Stimulated activated CD8-positive, alpha-beta memory T cell treated with anti-CD3 and anti-CD28 coated beads, Interleukin-4, amount 100 ng/mL, for 4 hours (primary cell): ENCODE measurements at places on chromosomes 3 and 15.

GRCh38 chr3:193342551-193342950 is 36.0 kb downstream of the ATP13A5 start:
- DNase-seq = no peak

GRCh38 chr3:119861681-119862080 is 79.8 kb downstream of the NR1I2 start:
- DNase-seq = no peak

- DNase-seq = no peak
Observed at GRCh38 chr3:138426211-138426610, 8.2 kb upstream of the ESYT3 start.

GRCh38 chr15:45637552-45638033 is 2.8 kb downstream of the SQOR start:
- peak; percentile 10 for DNase-seq

- peak; percentile 30 for DNase-seq
Observed at GRCh38 chr3:124688581-124689454, 41.4 kb upstream of the UMPS start.

- no peak for DNase-seq
Observed at GRCh38 chr3:47485812-47486211, 10.1 kb upstream of the SCAP start.

GRCh38 chr3:150972366-150973071 is at the start of gene CLRN1:
CLRN1 (minus strand) TSS chr3:150972727; CDS start chr3:150972708, 19 bp downstream.
- DNase-seq = no peak

DNA sequence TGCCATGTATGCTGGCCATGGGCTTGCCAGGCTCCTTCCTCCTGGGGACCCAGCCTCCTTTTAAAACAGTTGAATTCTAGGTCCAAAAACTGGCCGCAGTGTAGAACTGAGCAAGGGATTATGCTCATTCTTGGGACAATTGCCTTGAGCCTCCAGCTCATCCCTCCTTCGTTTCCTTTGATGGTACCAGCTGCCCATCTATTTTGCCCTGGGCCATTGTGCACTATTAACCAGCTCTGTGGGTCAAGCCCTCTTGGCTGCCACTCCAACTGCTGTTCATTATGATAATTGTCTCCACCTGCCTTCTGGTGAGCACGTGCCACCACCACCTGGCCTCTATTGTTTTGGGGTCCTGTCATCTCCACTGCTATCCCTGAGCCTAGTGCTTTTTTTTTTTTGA is 75.8 kb upstream of the SYN2 start:
- DNase-seq = no peak

DNA sequence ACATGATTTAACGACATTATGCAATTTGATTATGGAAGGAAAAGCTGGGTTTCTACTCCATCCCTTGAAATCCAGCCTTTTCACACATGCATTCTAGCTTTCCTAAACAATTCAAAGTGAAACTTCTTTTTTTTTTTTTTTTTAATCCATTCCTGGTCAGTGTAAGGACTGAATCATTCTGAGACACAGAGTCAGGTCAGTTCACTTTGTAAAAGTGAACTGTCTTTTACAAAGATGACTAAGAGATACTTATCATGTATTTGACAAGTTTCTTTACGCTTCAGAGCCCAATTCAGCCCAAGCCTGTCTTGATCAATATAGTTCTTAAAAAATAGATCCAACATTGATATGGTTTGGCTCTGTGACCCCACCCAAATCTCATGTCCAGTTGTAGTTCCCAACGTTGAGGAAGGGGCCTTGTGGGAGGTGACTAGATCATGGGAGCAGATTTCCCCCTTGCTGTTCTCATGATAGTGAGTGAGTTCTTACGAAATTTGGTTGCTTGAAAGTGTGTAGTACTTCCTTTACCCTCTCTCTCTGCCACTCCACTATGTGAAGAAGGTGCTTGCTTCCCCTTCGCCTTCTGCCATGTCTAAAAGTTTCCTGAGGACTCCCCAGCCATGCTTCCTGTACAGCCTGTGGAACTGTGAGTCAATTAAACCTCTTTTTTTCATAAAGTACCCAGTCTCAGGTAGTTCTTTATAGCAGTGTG is 345.6 kb upstream of the THBS1 start:
- no peak for DNase-seq

DNA sequence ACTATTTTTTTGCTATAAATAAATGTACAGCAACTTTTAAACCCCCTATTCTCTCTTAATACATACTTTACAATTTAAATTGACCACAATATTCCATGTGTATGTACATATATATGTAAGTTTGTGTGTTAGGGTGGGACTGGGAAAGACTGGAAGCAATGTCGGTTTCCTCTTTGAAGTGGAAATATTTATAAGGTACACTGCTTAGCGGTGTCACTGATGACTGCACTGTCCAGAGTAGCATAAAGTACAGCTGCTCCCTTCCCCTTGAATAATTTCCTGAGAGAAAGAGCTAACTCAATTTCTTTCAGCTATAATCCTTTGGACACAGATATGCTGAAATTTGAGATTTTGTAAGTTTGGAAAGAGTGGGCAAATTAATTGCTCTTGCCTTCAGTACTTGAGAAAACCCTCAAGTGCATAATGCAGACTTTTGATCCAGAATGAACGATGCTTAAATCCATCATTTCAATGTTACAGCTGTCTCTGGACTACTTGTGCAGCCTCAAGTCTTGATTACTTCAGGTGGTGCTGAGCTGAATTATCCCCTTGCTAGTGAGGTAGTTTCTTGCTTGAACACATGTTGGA is 267.0 kb upstream of the CFAP20DC start:
- no peak for DNase-seq

DNA sequence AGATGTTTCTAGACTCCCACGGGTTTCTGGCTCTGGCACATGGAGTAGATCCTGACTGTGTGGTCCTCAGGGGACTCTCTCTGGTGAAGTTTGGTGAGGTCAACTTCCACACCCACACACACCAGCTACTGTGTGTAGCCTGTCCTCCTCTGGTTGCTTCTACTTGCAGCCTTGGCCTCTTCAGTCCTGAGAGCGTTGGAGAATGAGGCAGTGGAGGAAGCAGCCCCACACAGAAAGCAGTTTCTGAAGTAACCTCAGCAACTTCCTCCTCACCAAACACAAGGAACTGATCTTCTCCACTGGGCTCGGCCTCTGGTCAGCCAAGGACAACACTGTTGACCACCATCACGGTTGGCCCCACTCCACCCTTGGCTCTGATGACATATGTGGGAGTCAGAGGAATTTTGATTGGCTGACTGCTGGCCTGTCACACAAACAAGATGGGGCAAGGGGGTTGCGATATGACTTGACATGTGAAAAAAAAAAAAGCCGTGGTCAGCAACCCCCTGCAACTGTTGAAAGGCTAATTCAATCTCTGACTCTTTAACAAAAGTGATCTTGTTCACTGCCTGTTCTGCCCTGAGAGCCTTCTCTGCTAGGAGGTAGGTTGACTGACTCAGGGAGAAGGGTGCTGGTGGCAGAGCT is 19.6 kb downstream of the CD86 start:
- DNase-seq = no peak

DNA sequence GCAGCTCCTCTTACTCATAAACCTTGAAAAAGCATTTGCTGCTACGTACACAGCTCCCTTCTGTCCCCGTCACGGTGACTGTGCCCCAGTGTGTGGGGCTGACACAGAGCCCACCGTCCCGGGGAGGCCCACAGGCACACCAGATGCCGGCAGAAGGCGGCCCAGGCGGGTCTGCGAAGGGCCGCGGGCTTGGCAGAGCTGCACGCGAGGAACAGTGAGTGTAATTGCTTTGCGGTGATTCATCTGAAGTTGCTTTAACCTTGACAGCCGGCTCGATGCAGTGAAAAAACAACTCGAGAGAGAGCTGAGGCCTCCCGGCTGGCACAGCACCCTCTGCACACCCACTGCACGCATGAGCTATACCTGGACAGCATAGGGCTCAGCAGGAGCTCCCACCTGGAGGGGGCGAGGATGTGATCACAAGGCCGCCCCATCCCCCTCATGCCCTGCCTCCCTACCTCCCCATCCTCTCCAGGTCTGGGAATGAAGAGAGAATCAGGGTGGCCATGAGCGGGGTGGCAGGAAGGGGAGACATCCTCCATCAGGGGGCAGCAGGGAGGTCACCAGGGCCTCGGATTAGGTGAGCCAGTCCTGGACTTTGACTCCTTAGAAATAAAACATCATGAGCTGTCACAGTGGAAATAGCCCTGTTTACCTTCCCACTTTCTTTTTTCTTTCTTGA is 172.7 kb downstream of the MEGF11 start:
- DNase-seq = no peak

- no peak for DNase-seq
Observed at GRCh38 chr3:184058029-184058428, 5.2 kb downstream of the HTR3C start.

DNA sequence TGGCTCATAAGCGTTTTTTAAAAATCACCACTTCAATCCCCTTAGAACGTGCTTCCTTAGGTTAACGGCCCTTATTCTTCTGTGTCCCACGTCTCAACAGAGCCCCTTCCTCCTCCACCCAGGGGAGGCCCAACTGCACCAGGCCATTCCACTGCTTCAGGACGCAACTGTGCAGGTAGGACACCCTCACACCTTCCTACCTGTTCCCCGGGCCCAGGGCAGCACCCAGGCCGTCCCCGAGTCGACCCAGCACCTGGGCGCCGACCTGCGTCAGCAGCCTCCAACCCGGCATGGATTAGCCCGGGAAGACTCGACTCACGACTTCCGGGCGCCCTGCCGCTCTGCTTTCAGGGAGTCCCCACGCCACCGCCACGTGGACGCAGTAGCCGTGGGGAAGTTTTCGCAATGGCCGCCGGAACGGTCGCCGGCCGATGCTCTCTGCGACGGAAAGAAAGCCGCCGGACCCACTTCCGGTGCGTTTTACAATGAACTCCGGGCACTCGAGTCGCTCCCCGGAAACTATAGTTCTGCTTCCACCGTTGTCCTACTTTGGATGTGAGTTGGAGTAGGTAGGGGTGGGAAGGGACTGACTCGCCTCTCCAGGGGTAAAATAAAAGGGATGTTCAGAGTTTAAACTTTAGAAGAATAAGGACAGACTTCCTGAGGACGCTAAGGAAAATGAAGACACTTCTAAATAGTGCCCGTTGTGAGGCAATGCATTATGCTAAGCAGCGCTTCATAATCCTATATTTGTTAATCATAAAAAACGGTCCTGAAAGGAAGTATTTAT is at the start of gene MRPL3:
TSS of gene MRPL3 (minus strand) at position 442 of the 790 bp plus-strand sequence. CDS start at position 292, 150 bp downstream.
- DNase-seq = peak; percentile 71

DNA sequence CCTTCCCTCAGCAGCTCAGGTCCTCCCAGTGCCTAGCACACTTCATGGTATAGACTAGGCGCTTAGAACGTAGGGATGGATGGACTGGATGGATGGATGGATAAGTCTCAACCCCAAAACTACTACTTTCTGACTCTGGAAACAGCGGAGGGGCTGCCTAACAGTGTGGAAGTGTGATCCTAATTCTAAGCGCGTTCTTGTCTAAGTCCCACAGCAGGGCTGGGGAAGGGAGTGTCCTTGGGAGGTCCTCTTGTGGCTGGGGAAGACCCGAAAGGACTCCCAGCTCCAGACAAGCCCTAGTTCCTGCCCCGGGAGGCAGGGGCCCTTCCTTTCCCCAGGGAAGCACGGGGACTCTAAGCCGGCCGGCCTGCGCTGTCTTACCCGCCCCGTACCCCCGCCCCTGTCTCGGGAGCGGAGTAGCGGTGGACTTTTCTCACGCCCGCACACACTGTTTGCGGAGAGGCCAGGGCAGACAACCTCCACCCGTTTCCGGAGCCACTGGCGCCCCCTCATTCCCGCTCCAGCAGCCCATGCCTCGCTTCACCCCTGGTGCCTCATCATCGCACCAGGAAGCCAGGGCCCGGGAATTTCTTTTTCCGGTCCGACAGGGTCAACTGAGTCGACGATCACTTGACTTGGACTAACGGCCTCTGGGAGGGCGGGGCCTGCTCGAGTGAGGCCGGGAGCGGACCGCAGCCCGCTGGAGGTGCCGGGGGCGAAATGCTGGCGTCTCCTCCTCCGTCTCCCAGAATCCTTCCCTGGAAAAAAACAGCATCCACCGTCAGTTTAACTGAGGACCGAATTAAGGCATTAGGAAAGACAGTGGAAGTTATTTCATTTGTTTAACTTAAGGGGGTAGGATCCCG is 133.3 kb downstream of the TBC1D2B start:
- no peak for DNase-seq

DNA sequence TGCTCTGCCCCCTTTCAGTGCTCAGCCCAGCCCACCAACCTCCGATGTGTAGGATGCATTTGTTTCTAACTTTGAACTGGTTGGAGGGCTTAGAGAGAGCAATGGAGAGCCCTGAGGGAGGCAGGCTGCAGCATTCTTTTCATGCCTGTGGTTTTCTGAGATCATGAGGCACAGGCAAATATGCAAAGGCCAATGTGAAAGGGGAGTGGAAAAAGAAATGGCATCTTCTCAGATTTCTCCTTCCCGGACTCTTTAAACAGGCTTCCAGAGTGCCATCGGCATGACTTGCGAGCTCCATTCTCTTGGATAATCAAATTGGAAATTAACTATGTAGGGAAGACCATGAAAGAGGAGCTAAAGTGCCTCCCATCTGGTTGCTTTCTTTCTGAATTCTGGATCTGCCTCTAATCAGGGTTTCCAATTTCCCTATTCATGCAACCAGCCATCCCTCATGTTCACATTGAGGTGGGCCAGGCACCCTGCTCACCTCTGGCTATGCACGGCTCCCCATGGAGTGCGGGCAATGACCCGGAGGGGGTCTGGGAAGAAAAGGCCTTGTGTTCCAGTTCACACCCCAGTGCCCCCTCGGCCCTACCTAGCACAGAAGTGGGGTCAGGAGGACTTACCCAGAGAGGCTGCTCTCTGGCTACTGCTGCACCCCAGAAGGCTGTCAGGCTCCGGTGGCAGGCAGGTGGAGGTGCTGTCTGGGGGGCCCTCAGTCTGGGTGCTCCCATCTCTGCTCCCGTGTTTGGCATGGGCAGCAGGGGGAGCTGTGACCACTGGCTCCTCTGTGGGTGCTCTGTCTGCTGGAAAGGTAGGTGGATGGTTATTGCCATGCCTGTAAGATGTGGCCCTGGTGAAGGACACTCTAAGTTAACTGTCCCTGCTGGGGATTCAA is 16.1 kb downstream of the AMOTL2 start:
- no peak for DNase-seq

- no peak for DNase-seq
Observed at GRCh38 chr3:136787349-136787748, 31.6 kb upstream of the SLC35G2 start.

GRCh38 chr3:179706233-179706632 is 53.4 kb downstream of the USP13 start:
- no peak for DNase-seq

GRCh38 chr3:151875759-151876158 is 2.3 kb downstream of the SUCNR1 start:
- DNase-seq = no peak

GRCh38 chr15:77482570-77482969 is 61.9 kb downstream of the HMG20A start:
- DNase-seq = no peak

DNA sequence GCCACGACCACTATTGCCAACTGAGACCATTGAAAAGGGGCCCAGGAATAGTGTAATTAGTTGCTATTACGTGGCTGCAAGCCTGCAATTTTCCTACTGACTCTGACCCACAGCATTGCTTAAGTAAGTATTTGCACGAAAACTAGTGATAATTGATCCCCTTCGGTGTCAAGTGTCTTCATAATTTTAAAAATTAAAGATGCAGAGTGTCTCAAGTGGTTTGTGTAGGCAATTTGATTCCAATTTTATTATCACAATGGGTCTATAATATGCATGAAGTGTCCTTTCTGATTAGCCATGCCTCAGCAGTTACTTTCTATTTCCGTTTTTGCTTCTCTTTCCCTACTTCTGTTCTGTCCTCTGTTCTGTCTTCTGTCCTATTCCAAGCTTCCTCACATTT is 259.2 kb downstream of the C3orf38 start:
- DNase-seq = no peak

- no peak for DNase-seq
Observed at GRCh38 chr3:48999085-48999858, 7.9 kb upstream of the WDR6 start.

- DNase-seq = no peak
Observed at GRCh38 chr3:155921486-155921885, 51.0 kb downstream of the GMPS start.
